ENCODE measurements at places on chromosomes 11 and 22. TPM values are rescaled to one million over a fixed set of nuclear protein-coding genes. Genes with fewer than 3 reads are reported as not detected.

GSTT2B gene
- not detected for total RNA-seq

TECTA gene
- total RNA-seq: 0.40 TPM

CTTN gene
- 10.5 TPM for total RNA-seq

- DNase-seq: no peak
These were observed 38.3 kb downstream of the GAB4 start for GRCh38 chr22:16969508-16970327.

- DNase-seq: no peak
These were observed 67.3 kb downstream of the PRDM11 start for GRCh38 chr11:45213717-45214116.

- DNase-seq: no peak
These were observed 65.8 kb downstream of the MYH9 start for GRCh38 chr22:36321797-36322601.

DNA sequence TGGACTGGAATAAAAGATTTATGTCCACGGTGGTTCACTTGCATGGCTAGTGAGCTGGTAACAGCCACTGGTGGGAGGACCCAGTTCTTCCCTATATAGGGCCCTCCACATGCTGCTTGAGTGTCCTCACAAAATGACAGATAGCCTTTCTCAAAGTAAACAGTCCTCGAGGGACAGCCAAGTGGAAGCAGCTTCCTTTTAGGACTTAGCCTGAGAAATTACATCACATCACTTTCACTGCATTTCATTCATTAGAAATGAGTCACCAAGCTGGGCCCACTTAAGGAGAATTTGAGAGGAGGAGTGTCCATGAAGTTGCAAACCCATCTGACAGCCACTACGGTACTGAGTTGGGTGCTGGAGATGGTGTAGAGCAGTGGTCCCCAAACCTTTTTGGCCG, 7.0 kb downstream of the ISX start:
- no peak for DNase-seq

DNA sequence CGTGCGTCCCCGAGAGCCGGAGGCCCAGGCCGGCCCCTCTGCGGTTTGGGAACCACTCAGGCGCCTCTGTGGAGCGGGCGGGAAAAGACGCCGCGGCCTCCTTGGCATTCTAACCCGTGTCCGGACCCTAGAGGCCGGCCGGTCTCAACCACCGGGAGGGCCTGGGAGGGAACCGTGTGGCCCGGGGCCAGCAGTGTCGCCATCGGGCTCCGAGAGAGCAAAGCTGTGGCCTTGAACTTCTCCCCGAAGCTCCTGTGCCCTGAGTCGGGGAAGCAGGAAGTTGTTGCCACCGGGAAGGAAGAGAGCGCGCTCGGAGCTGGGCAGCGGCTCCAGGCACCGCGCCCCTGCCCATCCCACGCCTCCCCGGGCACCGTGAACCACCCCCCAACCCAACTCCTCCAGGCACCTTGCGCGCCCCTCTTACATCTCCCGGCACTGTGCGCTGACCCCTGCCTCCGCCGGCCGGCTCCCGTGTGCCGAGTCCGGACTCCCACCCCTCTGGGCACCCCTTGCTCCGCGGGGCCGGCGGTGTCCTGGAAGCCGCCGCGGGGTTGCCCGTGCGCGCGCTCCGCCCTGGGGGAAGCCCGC, 80.0 kb upstream of the PPARA start:
- no peak for DNase-seq

GRCh38 chr22:31897842-31898805, 46.2 kb upstream of the YWHAH start:
- no peak for DNase-seq

SNX32 gene
- 3.3 TPM for total RNA-seq

NUP50 gene
- 156 TPM for total RNA-seq

WBP2NL gene
- 0.68 TPM for total RNA-seq

DNA sequence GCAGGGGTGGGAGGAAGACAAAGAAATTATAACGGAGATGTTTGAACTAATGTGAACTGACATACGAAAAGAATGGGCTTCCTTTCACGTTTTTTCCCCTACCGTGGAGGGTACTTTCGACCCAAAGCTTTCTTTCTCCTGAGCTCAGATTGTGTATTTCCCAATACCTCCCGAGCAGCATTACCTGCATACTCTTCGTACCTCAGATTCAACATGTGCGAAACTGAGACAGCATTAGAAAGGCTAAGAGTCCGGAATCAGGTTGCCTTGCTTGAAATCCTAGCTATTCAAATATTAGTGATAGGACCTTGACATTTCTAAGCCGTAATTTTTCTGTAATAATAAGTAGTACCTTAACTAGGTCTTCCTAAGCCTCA, 778 bp upstream of the PAK1 start:
- DNase-seq: no peak

DNA sequence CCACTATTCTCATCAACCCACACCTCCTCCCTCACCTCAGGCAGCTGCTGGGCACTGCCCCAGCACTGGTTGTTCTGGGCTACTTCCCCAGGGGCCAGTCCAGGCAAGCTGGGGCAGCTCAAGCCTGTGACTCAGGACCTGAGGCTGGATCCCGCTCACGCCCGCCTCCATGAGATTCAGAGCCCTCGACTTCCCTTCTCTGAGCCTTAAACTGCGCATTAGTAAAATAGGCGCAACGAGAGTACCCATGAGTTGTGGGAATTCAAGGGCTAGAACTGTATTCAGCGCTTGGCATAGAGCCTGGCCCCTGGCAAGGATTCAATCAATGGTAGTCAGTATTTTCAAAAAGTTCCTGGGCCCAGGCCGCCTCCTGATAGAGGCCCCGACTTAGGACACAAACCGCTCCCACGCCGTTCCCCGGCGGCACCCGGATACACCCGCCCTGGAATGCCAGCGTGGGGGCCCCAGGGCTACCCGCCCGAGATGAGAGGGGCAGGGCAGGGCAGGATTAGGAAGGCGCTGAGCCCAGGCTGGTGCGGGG, 723 bp upstream of the CD82 start:
- DNase-seq: no peak

DNA sequence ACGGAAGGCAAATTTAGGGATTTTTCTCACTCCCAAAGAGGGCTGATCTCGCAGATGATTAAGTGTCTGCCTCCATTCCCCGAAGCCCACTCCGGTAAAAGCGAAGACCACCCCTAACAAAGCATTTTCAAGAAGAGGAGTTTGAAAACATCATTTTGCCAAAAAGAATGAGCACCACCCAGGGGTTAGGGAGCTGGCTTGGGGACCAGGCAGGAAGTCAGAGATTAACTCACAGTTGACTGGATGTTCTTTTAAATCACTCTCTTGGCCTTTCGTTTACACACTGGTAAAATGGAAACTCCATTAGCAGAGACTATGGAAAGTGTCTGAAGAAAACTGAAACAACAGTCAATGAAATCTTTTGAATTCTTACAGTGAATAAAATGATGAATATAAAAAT, 7.9 kb upstream of the TRIM44 start:
- DNase-seq: no peak

DNA sequence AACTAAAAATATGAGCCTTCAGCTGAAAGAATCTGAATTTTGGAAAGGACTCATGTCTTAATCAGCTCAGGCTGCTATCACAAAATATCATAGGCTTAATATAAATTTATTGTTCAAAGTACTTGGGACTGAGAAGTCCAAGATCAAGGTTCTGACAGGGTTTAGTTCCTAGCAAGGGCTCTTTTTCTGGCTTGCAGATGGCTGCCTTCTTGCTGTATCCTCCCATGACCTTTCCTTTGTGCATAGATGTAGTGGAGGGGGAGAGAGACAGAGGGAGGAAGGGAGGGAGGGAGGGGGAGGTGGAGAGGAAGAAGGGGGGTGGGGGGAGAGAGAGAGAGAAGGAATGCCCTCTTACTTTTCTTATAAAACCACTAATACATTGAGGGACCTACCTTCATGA, 306.8 kb upstream of the DDI1 start:
- DNase-seq: no peak

NRXN2 gene
- total RNA-seq: 0.58 TPM

- DNase-seq: peak; percentile 11
These were observed 17.3 kb downstream of the TRAF6 start for GRCh38 chr11:36492724-36493304.

NELL1 gene
- not detected for total RNA-seq

- no peak for DNase-seq
These were observed 210.7 kb downstream of the TBC1D22A start for GRCh38 chr22:46972901-46973831.

TMPRSS13 gene
- 3.4 TPM for total RNA-seq

DNA sequence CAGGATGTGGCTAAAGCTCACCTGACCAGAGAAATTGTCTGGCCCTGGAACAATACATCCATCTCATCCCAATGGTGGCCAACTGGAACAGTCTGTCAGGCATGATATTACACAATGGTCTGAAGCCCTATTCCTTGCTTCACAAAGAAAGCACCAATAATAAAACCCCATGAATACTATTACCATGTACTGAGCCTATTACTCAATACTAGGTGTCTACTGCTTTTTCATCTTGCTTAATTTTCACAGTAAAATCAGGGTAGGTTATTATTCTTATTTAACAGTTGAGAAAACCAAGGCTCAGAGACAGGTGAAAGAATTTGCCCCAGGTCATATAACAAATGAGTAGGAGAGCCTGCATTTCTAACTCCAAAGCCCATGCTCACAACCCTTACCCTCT, 68.9 kb upstream of the CAPRIN1 start:
- DNase-seq: no peak

DNA sequence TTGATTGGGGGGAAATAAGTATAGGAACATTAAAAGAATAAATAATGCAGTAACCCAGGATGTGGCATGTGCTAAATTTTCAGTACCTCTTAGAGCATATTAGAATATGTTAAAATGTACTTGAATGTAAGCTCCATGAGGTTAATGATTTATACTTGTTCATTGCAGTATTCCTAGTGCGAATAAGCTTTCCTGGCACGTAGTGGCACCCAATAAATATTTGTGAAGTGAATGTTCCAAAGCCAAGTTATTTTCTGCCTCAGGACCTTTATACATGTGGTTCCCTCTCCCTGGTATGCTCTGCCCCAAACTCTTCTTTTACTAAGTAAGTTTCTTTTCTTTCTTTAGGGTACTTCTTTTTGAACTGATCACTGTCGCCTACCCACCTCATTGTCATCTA, 118.8 kb downstream of the DBX1 start:
- no peak for DNase-seq

Data from activated naive CD8-positive, alpha-beta T cell treated with anti-CD3 and anti-CD28 coated beads for 36 hours (primary cell).